ENCODE measurements at places on chromosomes 5 and 9.

- no peak for DNase-seq
Observed at GRCh38 chr9:99490729-99491128, 268.6 kb downstream of the SEC61B start.

- DNase-seq = no peak
Observed at GRCh38 chr5:123992641-123993040, 480.7 kb downstream of the CSNK1G3 start.

DNA sequence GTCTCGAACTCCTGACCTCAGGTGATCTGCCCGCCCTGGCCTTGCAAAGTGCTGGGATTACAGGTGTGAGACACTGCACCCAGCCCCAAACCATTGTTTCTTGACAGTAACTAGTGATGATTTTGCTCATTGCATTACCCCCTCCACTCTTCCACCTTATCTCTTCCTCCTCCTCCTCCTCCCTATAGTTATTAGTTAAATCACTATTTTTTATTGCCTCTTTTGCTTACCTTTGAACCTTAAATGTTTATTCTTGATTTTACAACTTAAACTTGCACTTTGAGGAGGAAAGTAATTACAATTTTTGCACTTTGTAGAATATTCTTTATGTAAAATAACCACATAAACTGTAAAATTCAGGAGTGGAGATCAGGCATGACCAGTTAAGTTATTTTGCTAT lies 35.7 kb downstream of the RASGRF2 start:
- no peak for DNase-seq

GRCh38 chr5:109786206-109786855 lies 96.6 kb downstream of the MAN2A1 start:
- DNase-seq = no peak

- DNase-seq = no peak
Observed at GRCh38 chr5:16784843-16785791, 151.0 kb downstream of the MYO10 start.

DNA sequence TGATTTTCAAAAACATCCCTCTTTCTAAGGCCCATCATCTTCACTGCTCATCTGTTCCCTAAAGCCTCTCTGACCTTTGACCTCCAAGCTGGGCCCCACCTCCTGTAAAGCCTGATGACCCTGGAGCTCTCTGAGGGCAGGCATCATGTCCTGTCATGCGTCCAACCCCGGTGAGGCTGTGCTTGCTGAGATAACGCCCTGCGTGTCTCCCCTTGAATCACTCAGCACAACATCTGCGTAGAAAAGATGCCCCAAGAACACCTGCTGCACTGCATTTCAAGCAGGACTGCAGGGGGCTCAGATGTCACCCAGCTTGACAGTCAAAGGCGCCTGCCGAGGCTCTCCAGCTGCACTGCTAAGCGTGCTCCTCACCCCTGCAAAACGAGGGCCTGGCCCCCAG lies 78.0 kb downstream of the OTULIN start:
- DNase-seq = no peak

DNA sequence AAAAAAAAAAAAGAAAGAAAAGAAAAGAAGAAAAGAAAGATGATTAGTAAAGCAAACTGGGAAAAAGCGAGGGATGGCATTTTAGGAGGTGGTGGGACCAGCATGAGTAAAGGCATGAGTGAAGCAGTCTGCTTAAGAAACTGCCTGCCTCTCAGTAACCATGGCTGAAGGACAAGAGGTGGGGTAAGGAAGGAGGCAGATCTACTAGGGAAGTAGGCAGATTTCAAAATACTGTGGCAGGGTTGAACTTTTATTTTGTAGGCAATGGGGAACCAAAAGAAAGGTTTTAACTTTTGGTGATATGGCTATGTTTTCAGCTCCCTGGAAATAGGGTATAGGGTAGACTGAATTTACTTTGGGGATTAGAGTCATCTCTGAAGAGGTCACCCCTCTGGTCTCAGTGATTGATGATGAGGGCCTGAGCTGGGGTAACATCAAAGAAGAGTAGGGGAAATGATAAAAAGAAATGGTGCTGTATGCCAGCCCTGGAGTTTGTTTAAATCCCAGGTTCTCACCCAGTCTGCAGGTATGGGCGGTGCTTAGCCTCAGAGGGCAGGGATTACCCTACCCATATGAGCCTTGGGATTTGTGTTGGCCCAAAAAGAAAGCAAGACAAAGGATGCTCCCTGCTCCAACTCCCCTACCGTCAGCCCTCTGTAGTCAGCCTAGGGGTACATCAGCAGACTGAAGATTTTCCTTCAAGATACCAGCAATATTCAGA lies 316.2 kb downstream of the CWC27 start:
- DNase-seq = no peak

DNA sequence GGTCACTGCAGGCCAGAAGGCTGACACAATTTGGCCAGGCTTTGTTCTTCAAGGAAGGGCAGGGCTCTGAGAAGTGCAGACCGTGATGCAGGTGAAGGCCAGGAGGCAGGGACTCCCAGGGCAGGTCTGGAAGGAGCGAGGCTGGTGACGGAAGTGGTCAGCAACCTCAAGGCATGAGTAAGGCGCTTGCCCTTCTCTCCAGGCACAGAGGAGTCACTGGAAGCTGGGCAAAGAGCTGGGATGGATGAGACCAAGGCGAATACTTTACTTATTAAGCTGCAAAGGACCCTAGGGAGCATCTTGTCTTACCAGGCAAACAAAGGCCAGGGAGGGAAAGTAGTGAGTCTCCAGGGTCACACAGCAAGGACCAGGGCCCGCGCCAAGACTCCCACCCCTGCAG lies 18.6 kb downstream of the IRF1 start:
- no peak for DNase-seq

DNA sequence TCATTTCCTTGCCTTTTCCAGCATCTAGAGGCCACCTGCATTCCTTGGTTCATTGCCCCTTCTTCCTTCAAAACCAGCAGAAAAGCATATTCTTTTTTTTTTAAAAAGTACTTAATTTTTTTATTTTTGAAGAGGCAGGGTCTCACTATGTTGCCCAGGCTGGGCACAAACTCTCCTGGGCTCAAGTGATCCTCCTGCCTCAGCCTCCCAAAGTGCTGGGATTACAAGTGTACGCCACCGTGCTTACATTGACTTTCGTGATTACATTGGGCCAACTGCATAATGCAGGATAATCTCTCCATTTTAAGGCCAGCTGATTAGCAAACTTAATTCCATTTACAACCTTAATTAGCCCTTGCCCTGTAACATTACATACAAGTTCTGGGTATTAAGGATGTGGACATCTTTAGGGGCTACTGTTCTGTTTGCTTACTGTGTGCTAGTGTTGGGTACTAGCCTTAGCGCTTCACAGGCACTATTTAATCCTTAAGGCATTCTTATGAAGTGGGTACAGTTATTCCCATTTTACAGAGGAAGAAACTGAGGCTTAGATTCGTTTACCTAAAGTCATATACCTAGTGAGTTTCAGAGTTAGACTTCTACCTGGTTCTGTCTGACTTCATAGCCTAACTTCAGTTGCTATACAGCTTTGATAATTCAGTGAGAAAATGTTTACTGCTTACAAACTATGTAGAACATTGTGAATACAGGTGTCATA lies 33.7 kb downstream of the SLC25A51 start:
- DNase-seq = no peak

- no peak for DNase-seq
Observed at GRCh38 chr9:15104826-15105420, 194.7 kb upstream of the FREM1 start.

All from substantia nigra (tissue), 51 donors.